ENCODE measurements at places on chromosomes 13 and 19. TPM values are rescaled to one million over a fixed set of nuclear protein-coding genes. Genes with fewer than 3 reads are reported as not detected.

DNA sequence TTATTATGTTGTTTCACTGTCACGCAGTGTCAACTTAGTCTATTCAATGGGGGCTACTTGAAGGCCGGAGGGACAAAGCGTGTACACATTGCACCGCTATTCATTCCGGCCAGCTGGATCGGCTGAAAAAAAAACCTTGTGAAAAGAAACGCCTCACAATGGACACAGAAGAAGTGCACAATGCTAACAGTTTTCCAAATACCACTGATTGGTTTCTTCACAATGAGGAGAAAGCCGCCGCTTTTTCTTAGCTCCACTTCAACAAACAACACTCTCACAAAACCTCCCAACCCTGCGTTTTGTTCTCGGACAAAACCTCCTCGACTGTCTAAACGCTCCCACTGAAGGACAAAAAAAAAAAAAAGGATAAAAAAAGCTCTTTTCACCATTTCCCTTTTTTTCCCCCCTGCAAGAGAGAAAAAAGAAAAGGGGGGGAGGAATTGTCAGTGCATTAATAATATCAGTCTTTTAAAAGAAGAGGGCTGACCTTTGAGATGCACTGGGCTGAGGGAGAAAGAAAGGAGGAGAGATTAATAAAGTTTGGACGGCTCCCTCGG is 5.4 kb downstream of the SOX21 start:
- H3K4me1 ChIP-seq = peaks cover 16% of the 10 kb centered on the region
- H3K36me3 ChIP-seq = no peaks in the 10 kb centered on the region
- no peak for DNase-seq

- H3K4me1 ChIP-seq = peaks cover 14% of the 10 kb centered on the region
- peak overlapping the region; percentile 84 for H3K27ac ChIP-seq
- no peaks in the 10 kb centered on the region for H3K27me3 ChIP-seq
- DNase-seq = no peak
- H3K36me3 ChIP-seq = no peaks in the 10 kb centered on the region
- peak overlapping the region; percentile 95 for H3K4me3 ChIP-seq
These were observed 603 bp downstream of the GPALPP1 start for GRCh38 chr13:44989941-44990340.

Gene ICAM5
- not detected for total RNA-seq

Gene CYP4F8
- total RNA-seq = not detected

DNA sequence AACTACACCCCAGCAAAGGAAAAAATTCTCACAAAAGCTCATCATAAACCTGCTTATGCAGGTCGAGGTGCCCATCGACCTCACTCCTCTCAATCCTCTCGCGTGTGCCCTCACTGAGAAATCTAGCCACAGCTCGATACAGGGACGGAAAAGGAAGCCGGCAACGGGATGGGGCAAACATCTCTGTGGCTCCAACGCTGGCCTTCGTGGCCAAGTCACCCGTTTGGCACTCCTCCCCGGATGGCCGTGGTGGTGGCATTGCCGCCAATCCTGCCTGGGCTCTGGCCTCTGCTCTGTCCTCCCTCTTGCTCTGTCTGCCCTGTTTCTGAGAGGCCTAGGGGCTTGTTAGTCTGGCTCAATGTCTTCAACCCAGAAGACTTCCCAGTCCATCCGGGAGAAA is 41.2 kb downstream of the ZNF146 start:
- H3K27me3 ChIP-seq = no peaks in the 10 kb centered on the region
- no peak overlapping the region for H3K4me3 ChIP-seq
- H3K27ac ChIP-seq = no peak overlapping the region
- H3K36me3 ChIP-seq = no peaks in the 10 kb centered on the region
- H3K4me1 ChIP-seq = no peaks in the 10 kb centered on the region

Gene CYP4F11
- 10.5 TPM for total RNA-seq

DNA sequence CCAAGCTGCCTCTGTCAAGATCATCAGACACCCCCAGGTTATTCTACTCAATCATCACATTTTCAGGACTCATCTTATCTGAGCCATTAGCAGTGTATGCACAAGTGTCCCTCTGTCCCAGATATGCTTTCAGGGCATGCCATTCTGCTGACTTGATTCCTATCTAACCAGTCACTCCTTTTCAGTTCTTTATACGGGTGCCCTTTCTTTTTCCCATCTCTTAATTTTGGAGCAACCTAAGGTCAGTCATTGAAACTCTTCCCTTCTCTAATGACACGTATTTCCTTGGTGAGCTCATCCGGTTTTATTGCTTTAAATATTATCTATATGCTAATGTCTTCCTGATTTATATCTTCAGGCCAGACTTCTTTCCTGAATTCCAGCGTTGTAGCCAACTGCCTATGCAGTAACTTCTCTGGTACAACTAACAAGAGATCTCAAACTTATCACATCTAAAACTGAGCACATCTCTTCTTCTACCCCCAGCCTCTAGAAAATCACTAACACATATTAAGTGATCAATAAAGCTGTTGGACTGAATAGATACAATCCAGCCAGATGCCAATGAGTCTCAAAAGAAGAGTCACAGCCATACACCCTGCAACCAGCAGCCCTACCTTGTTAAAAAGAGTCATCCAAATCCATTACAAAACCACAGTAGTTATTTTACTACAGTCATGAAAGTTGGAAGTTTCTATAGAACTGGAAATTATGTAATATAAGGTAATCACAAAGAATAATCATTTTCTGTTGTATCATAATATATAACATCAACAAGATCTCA is 58.8 kb downstream of the DCLK1 start:
- no peaks in the 10 kb centered on the region for H3K27me3 ChIP-seq
- no peaks in the 10 kb centered on the region for H3K4me1 ChIP-seq
- no peaks in the 10 kb centered on the region for H3K36me3 ChIP-seq
- H3K4me3 ChIP-seq = no peak overlapping the region
- DNase-seq = no peak
- no peak overlapping the region for H3K27ac ChIP-seq

DNA sequence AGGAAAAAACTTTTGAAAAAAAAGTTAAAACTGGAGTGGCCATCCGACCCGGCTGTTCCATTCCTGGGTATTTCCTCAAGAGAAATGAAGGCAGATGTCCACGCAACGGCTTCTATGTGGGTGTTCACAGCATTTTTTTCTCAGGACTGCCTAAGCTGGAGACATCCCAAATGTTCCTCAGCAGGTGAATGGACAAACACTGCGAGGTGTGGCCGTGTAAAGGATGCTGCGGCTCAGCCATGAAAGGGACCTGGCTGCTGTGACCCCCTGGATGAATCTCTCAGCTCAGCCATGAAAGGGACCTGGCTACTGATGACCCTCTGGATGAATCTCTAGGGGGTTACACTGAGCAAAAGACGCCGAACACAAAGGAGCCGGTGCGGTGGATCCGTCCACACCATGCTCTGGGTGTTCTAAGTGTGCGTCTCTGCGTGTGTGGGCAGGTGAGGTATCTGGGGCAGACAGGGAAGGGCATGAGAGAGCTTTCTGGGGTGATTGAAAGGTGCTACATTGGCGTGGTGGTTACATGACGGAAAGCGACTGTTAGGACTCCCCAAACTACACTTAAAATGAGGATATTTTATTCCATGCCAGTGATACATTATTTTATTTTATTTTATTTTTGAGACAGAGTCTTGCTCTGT is 7.2 kb upstream of the ASPDH start:
- no peak overlapping the region for H3K4me3 ChIP-seq
- peaks cover 15% of the 10 kb centered on the region for H3K27me3 ChIP-seq
- DNase-seq = no peak
- no peaks in the 10 kb centered on the region for H3K36me3 ChIP-seq

DNA sequence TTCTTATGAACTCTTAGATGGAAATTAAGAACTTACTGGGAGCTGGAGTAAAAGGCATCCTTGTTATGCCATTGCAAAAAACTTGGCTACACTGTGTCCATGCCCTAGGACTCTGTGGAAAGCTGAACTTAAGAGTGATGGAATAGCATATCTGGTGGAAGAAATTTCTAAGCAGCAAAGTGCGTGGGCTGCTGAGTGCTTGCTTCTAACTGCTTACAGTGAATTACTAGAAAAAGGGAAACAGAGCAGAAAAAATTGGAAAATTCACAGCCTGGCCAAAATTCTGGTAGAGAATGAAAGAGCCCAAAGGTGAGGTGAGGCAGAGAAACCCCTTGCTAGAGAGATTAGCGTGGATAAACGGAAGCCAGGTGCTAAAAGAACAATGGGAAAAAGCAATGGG is 44.3 kb downstream of the ALOX5AP start:
- H3K4me3 ChIP-seq = no peak overlapping the region
- H3K27me3 ChIP-seq = no peaks in the 10 kb centered on the region
- no peak overlapping the region for H3K27ac ChIP-seq
- no peaks in the 10 kb centered on the region for H3K36me3 ChIP-seq
- H3K4me1 ChIP-seq = no peaks in the 10 kb centered on the region

Gene PABPC3
- total RNA-seq = 0.20 TPM

Gene FCGBP
- total RNA-seq = 1,603 TPM

DNA sequence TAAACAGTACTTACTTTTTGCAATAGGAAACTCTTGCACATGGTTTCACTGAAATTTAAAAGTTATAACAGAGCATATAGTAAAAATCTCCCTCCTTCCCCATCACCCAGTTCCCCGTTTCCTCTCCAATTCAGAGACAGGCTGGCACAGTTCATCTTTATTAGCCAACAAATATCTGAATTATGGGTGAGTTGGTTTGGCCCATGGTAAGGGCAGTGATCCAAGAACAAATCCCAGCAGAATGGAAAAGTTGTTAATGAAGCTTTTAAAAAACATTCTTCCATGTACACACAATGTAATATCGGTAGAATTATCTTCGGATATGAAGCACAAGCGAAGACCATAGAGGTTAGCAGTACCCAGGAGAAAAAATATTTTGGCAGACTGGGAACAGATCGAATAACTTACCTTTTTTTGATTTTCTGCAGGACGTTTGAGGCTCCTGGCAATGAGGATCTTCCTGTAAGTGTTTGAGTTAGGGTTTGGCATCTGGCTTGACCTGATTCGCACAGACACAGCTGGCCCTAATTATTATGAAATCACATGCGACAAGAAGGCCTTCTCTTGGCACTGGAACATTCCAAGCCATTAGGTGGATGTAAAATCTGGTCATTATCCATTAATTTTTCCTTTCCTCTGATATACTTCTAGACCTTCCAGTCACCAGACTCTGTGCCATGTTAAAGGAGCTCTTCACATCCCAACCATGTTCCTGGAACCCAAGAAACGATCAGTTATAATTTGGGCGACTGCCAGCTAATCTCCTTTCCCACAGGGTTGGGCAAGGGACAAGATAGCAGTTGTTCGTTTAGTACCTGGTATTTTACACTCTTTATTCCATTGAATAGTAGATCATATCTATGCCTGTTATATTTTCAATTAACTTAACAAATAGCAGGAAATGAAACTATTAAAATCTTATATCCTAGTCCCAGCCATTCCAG is 139.4 kb upstream of the TSC22D1 start:
- H3K36me3 ChIP-seq = no peaks in the 10 kb centered on the region
- DNase-seq = no peak
- H3K4me3 ChIP-seq = no peak overlapping the region
- no peaks in the 10 kb centered on the region for H3K4me1 ChIP-seq
- no peak overlapping the region for H3K27ac ChIP-seq

- no peak overlapping the region for H3K27ac ChIP-seq
- H3K4me1 ChIP-seq = peaks cover 7% of the 10 kb centered on the region
- DNase-seq = no peak
- H3K27me3 ChIP-seq = peaks cover 32% of the 10 kb centered on the region
These were observed 60.5 kb downstream of the CCNE1 start for GRCh38 chr19:29872224-29872731.

DNA sequence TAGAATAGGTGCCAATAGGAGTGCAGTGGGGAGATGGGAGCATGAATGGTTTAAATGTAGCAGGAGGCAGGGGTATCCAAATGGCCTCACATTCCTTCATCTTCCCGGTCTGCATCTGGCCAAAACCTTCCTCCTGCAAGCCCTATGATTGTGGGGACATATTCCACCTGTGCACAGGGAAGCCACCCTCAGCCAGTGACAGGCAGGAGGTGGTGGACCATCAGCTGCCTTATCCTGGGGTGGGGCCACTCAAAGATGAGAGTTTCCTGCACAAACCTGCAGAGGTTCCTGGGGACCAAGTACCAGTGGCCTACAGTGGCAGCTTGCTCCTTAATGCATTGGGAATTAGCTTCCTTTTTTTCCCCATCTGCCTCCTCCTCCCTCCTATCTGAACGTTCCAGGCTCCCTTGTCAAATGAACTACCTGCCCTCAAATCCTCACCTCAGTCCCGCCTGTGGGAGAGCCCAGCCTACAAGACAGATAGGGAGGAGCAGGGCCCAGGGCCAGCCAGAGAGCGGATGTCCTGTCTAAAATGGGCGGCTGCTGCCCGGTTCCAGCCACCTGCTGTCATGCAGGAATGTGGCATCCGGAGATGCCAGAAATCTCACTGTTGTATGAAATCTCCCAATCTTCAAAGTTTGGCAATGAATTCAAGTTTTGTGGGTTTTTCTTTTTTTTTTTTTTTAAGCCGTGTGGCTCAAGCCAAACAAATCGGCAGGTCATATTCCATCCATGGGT is 85.0 kb downstream of the TSHZ3 start:
- H3K27me3 ChIP-seq = no peaks in the 10 kb centered on the region
- H3K4me1 ChIP-seq = no peaks in the 10 kb centered on the region
- H3K36me3 ChIP-seq = no peaks in the 10 kb centered on the region
- H3K4me3 ChIP-seq = no peak overlapping the region
- no peak overlapping the region for H3K27ac ChIP-seq

DNA sequence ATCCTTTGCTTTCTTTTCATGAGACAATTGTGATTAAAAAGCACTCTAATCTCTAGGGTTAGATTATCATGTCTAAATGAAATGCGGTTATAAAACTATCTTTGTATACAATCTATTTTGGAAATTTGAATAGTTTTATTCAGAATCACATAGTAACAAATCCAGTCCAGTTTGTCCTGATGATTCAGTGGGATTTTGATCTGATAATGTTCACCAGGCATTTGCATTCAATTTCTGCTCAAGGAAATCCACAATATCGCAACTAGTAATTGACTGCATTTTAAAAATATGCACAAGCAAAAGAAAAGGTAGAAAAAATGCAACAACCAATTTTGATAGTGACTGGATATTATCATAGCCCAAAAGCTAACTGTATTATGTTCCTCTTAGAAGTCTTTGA is 63.8 kb downstream of the ITGBL1 start:
- no peak overlapping the region for H3K27ac ChIP-seq
- no peaks in the 10 kb centered on the region for H3K36me3 ChIP-seq
- H3K27me3 ChIP-seq = no peaks in the 10 kb centered on the region
- no peak for DNase-seq
- no peaks in the 10 kb centered on the region for H3K4me1 ChIP-seq

DNA sequence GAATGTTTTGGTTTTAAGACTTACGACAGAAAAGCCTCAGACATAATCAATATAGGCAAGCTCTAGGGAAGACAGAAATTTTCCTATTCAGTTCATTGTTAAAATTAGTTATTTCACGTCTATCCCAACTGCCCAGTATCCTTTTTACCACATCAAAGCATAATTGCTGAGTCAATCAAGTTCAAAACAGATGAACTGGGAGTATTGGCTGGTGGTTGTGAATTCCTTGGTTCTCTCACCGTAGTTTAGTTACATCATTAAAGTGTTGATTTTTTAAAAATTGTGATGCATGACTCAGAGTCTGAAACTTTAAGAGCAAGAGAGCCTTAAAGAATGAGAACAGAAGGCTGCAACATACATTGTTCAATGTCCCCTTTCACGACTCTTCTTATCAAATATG is 143.3 kb upstream of the FREM2 start:
- no peaks in the 10 kb centered on the region for H3K27me3 ChIP-seq
- no peaks in the 10 kb centered on the region for H3K36me3 ChIP-seq
- no peaks in the 10 kb centered on the region for H3K4me1 ChIP-seq
- no peak for DNase-seq
